ENCODE measurements at places on chromosomes 2 and 18.
A peak's percentile ranks its signal among the peaks of the same experiment; 100 is the strongest.

GRCh38 chr2:201984800-201985525 is 48.7 kb upstream of the FZD7 start:
- peak; percentile 30 for DNase-seq

GRCh38 chr18:9055626-9056025 is 46.9 kb upstream of the NDUFV2 start:
- DNase-seq, result peak; percentile 63

DNA sequence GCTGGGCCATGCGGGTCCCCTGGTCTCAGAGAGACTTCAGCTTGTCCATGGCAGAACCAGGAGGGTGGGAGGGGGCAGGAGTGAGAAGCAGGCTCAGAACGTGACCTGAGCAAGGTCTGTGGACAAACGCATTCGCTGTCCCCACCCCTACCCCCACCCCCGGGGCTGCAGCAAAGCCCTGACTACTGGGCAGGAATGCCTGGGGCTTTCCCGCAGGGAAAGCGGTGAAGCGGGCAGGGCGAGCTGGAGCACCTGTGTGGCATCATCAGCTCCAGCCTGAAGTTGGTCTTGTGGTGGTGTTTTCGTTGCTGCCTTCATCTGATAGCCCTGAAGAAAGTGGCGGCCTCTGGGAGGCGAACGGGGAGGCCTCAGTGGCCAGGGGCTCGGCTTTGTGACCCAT is 26.1 kb upstream of the ALKAL2 start:
- DNase-seq, result no peak

GRCh38 chr2:142754182-142754581 is 123.3 kb upstream of the KYNU start:
- DNase-seq, result no peak

- no peak for DNase-seq
These were observed 27.7 kb upstream of the NFATC1 start for GRCh38 chr18:79367989-79368388.

DNA sequence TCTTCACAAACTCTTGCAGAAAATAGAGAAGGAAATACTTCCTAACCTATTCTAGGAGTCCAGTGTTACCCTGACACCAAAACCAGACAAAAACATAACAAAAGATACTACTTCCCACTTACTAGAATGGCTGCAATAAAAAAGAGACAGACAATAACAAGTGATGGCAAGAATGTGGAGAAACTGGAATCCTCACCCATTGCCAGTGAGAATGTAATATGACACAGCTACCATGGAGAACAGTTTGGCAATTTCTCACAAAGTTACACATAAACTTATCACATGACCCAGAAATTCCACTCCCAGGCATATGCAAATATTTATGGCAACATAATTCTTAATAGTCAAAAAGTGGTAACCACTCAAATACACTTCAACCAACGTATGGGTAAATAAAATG is 209.8 kb upstream of the CTAGE1 start:
- DNase-seq, result peak; percentile 74

GRCh38 chr2:105885456-105885855 is 140.7 kb downstream of the NCK2 start:
- DNase-seq, result no peak

GRCh38 chr2:127155947-127156346 is 49.0 kb upstream of the BIN1 start:
- DNase-seq, result no peak

DNA sequence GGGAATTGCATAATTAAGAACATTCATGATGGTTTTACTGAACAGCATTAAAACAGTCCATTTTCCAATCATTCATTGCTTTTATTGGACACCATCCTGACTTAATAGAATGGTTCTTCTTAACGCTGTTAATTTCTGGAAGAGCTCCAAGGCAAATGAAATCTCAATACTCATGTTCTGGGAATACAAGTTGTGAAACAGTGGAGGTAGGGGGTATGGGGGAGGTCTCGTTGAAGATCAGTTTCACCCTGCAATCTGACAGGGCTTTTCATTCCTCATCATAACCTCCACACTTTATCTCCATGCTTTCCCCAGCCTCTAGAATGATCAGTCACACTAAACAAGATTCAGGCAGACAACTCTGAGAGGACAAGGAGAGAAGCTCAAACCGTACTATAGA is 113.6 kb downstream of the ETAA1 start:
- no peak for DNase-seq

DNA sequence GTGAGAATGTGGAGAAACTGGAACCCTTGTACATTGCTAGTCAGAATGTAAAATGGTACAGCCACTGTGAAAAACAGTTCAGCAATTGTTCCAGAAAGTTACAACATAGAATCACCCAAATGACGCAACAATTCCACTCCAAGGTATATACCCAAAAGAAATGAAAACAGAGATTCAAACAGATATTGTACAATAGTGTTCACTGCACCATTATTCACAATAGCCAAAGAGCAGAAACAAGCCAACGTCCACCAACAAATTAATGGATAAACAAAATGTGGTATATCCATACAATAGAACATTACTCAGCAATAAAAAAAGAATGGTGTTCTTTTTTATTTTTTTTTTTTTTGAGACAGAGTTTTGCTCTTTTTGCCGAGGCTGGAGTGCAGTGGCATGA is 10.9 kb downstream of the CLASP1 start:
- peak; percentile 77 for DNase-seq

- DNase-seq, result no peak
These were observed 1150.3 kb downstream of the CNTNAP5 start for GRCh38 chr2:125175415-125175814.

DNA sequence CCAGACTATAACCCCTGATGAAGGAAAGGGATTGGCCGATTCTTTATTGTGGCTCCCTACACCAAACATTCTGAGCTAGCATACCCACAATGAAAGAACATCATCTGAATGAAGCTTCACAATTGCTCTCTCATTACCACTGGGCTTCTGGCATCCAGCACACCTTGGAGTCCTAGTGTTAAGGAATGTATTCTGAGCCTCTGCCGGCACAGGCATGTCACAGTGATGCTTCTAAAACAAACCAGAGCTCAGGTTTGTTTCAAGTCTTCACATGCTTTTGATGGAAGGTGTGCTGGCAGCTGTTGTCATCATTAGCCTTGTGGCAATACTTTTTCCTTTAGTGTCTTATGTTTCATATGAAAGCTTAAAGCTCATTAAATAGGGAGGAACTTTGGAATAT is 76.3 kb upstream of the RBBP8 start:
- peak; percentile 98 for DNase-seq

DNA sequence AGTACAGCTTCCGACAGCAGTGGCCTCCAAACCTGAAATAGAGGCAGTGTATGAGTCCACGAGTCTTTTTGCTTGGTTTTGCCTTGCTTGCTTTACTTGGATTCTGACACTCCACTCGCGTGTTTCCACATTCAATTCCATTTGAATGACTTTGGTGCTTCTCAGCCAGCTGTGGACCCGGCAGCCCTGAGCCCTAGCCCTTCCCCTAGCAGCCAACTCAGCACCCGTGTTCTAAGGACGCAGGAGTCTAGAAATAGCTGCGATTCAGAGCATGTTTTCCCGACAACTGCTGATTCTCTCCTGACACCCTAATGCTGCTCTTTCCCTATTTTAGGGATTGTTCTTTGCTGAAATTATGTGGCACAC is 20.6 kb downstream of the LRRFIP1 start:
- DNase-seq, result no peak

- DNase-seq, result no peak
These were observed 39.4 kb downstream of the HRH4 start for GRCh38 chr18:24499814-24500213.

Data from epithelial cell of esophagus (primary cell).